ENCODE measurements at places on chromosomes 1 and 21.

DNA sequence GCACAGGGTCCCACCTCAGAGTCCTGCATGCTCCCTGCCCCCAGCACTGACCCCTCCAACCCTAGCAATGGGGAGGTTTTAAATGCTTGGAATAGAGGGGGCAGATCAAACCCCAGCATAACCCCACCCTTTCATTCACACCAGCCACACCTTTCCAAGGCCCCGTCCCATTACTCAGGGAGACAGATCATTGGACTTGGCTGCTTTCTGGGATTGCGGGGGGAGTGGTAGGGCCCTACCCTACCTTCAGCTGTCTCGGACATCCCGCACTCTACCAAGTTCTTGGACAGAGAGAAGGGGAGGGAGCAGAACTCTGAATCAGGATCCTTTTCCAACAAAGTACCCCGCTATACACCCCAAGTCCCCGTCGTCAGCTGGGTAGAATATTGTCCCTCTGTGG, 983 bp downstream of the PADI2 start:
- DNase-seq = no peak

- no peak for DNase-seq
These were observed 20.3 kb upstream of the RBBP5 start for GRCh38 chr1:205142102-205142469.

- DNase-seq = no peak
These were observed 179.1 kb upstream of the SAMSN1 start for GRCh38 chr21:14725219-14725618.

- DNase-seq = no peak
These were observed 3.8 kb downstream of the CTPS1 start for GRCh38 chr1:40983286-40983685.

DNA sequence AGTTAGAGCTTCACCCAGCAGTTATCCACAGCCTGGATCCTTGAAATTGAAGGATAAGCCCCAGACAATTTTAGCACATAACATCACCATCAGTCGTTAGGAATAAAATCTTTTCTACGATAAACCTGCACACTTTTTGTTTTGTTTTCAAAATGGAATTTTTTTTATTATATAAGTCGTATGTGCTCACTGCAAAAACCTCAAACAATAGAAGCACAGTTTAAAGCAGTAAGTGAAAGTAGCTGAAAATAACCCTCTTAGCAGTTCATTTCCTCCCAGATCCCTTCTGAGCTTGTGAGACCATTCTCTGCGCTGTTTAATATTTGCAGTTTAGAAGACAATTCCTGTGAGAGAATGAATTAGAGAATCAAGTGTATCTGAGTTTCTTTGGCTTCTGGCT, 38.3 kb downstream of the ELK4 start:
- no peak for DNase-seq

GRCh38 chr1:174883409-174883808, 116.3 kb upstream of the CACYBP start:
- no peak for DNase-seq

GRCh38 chr1:147647796-147648633, 22.3 kb downstream of the ACP6 start:
- DNase-seq = no peak

GRCh38 chr1:161089938-161090337, 580 bp upstream of the NECTIN4 start:
- no peak for DNase-seq

DNA sequence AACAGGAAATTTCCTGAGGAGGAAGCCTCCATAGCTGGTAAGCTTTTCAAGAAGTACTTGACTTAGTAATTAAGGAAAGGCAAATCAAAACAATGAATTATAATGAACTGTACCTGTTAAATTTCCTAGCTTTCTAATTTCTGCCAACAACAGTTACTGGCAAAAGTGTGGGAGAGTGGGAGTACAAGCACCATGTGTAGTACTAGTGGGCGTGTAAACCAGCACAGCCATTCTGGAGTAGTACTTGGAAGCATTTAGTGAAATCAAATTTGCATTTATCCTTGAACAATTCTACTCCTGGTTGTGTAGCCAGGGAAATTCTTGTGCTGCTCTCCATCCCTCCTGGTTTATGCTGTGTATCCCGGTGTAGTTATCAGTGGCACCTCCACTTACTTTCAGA, 190.8 kb downstream of the PRDM2 start:
- no peak for DNase-seq

DNA sequence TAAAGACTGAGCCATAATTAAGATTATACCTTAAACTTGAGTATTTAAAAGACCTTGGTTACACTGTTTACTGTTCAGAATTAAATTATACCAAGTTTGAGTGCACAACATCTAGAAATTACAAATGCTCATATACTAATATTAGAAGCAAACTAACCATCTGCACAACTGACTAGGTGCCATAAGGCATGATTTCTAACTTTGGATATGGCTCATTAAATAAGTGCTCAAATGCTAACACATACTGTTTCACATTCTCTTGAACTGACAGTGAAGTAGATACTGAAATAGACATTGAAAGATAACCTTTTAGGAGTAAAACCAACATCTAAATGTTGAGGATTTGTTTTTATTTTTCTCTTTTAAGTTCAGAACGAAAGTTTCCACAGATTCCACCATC, 74.1 kb downstream of the PRKAA2 start:
- no peak for DNase-seq

- DNase-seq = no peak
These were observed 10.5 kb downstream of the ATP5IF1 start for GRCh38 chr1:28246427-28246832.

GRCh38 chr1:211654838-211655787, 20.3 kb downstream of the NEK2 start:
- no peak for DNase-seq

- no peak for DNase-seq
These were observed 10.3 kb upstream of the NBPF11 start for GRCh38 chr1:148162363-148162762.

DNA sequence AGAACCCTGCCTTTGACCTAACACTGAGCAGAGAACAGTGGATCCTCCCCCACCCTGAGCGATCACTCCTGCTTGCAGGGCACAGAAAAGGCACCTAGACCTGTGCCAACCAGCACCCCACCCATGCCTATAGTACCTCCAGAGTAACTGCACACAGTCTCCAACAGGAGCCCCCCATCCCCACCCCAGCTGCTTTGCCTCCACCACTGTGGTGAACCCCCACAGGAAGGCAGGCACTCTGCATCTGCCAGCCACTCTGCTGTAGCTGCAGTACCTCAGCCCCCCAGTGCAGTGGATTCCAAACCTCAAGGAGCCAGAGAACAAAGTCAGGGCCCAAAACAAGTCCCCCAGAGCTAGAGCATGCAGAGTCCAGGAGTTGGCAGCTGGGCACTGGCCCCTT, 10.7 kb downstream of the SPATC1L start:
- DNase-seq = no peak

DNA sequence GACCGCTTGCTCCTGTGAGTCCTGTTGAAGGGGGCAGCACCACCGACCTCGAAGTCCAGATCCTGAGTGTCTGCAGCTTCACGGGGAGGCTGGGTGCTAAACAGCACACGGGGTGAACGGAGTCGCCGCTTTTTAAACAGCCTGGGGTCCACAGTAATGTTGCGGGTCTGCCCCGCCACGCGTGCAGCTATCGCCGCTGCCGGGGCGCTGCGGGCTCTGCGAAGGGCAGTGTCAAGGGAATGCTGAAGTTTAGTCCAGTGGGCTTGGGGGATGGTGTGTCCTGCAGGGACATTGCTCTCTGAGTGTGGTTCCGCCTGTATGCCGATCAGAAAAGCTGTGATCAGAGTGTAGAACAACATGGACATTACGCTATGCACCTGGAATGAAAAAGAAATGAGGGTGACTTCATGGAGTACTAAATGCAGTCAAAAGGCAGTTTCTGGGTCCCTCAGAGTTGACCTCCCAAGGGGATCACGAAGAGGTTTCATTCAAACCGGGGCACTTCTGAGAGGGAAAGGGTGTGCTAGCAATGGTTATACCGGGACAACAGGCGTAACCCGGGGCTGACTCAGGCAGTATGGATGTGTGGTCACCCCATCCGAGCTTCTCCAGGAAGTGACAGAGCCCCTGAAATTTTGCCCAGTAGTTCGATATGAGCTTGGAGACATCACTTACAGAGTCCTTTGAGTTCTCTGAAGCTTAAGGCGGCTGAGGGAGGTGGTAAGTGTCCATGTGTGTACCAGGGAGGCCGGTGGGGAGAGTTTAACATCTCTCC, 51.4 kb downstream of the NGF start:
- DNase-seq = no peak

GRCh38 chr1:87915771-87916170, 587.1 kb downstream of the LMO4 start:
- DNase-seq = no peak

Measured in SK-N-MC (cell line).